Stimulated activated CD4-positive, alpha-beta T cell treated with anti-CD3 and anti-CD28 coated beads, Interleukin-1b, Interleukin-23, amount 100 ng/mL, for 1 hour (primary cell): ENCODE measurements at places on chromosomes 13 and 19.

- peak; percentile 93 for DNase-seq
Measured at GRCh38 chr19:39390751-39391437, at the start of the genes MED29 and PAF1. MED29 (plus strand) TSS chr19:39391378; CDS start chr19:39391423, 45 bp downstream. PAF1 (minus strand) TSS chr19:39391106; CDS start chr19:39390864, 242 bp downstream.

- no peak for DNase-seq
Measured at GRCh38 chr13:35567406-35567980, 91.0 kb upstream of the MAB21L1 start.

- DNase-seq = no peak
Measured at GRCh38 chr19:38648769-38649304, 1.4 kb downstream of the ACTN4 start.

DNA sequence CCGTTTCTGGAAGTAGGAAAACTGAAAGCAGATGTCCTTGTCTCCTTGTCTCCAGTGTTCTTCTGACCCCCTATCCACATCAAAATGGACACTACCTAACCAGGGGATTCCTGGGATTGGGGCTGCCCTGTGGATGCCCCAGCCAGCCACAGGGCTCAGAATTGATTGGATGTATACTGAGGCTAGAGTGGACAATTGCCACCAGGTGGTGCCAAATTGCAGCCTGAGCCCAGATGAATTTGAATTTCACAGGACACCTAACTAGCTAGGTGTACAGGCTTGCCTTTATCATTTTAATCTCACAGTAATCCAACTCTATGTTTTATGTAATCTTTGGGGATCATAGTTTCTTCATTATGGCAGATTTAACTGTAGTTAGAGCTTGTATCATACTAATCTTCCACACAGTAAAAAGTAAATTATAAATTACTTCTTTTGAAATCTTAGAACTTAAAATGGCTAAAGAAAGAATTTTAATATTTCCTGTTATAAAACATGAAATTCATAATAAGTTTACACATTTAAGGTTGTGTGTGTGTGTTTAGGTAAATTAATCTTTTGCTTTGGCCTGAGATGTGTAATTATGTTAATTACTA, 58.0 kb downstream of the PIBF1 start:
- no peak for DNase-seq

- DNase-seq = no peak
Measured at GRCh38 chr19:6663236-6664201, 6.4 kb downstream of the TNFSF14 start.
